Mammary epithelial cell (primary cell): ENCODE measurements at places on chromosomes 2 and 18.

GRCh38 chr2:47033102-47033880, 117.7 kb upstream of the MCFD2 start:
- DNase-seq = no peak

DNA sequence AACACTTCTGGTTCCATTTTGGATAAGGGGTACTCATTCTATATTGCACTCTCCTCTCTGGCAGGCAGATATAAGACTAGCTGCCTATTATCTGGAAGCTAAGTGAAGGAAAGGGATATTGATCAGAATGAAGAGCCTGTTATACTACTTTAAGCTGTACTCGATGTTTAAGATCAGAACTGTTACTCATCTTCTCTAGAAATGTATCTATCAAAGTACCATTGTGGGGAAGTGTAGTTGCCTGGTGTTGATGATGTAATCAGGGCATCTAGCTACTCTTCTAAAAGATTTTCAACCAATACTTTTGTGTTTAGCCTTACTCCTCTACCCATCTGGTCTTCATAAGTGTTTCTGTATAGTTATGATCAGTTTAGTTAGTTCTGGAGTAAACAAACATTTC, 5.8 kb downstream of the CAMKMT start:
- DNase-seq = no peak

DNA sequence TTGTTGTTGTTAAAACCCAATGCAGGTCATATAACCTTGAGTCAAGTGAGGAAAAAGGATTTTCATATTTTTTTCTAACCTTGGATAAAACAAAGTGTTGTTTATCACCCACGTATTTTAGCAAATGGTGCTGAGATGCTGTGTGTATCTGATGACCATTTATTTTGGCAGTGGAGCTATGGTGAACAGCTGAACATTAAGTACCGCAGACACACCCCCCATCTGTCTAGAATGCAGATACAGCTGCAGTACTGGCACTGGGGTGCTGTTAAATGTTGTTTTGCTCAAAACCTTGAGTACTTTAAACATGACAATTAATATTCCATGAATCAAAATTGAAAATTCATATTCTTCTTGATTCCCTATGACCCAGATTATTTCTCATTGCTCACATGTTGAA, 773.3 kb upstream of the SLC39A10 start:
- no peak for DNase-seq

GRCh38 chr2:173388795-173389194, 34.1 kb downstream of the CDCA7 start:
- no peak for DNase-seq

DNA sequence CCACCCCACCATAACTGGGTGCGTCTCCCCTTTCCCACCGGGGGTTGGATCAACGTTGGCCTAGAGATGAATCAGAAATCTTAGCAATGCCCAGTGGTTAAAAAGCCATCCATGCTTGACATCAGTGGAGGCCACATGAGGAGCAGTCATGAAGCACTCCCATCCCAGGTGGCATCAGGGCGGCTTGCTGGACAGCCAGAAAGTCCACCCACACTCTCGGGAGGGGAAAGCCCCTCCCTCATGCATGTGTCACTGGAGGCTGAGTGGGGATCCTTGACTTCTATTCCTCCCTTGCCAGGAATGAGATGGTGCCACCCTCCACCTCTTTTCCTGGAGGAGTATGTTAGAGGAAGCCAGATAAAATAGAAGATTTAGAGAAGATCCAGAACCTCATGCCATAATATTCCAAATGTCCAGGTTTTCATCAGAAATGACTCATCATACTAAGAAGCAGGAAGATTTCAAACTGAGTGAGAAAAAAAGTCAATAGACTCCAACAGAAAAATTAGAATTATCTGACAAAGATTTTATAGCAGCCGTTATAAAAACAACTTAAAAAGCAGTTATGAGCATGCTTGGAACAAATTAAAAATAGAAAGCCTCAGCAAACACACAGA, 507.1 kb upstream of the ID2 start:
- no peak for DNase-seq

DNA sequence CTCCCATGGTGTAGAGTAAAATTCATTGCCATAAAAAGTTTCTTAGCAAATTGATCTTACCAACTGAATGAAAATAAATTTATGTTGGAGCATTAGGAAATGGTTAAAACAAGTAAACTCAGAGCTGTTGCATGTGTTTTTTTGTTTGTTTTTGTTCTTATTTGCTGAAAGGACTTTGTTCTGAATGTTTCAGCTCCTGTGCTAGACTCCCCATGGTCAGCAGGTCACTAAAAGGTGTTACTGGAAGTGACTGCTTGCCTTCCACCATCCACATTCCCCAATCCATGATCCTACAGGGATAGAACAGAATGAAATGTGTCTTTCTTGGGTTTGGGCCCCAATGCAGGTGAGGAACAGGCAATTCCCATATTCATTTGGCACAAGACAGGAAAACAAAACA, 101.8 kb downstream of the ALK start:
- DNase-seq = no peak

- DNase-seq = peak; percentile 37
Observed at GRCh38 chr2:158783923-158784322, 11.2 kb upstream of the DAPL1 start.

- DNase-seq = no peak
Observed at GRCh38 chr2:239354791-239355136, 46.1 kb downstream of the HDAC4 start.

GRCh38 chr2:88657131-88657530, 29.9 kb upstream of the EIF2AK3 start:
- DNase-seq = no peak

- no peak for DNase-seq
Observed at GRCh38 chr2:200738590-200738989, 73.1 kb upstream of the BZW1 start.

DNA sequence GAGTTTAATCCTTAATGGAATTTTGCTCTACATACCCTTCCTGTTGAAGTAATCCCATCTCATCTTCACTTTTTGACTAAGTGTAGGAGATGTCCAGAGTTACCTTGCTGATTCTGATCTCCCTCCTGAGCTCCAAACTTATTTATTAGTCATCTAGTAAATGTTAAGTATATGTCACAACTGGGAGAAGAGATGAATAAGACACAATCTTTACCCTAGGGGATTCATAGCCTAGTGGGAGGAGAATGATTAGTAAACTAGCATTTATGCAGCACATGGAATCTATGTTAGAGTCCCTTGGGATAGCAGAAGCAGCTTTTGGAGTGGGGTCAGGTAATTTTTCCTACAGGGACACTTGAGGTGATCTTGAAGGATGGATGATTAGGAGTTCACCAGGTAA, 20.7 kb downstream of the ACVR2A start:
- peak; percentile 21 for DNase-seq

GRCh38 chr2:221229099-221229498, 343.0 kb downstream of the EPHA4 start:
- DNase-seq = no peak

DNA sequence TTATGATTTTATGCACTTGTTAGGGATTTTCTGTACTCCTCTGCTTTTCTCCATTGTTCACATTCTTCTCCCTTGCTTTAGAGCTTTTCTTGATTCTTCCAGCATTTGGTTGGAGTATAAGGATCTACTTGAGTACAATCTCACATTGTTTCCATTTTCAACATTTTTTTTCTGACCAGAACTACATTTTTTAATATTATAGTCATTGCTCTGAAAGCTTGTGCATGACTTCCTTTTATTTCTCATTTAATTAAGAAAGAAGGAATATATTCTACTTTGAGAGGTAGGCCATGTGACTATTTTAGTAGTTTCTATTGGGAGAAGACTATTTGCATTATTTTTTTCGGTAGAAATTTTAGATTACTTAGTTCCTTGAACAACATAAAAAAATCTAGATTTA, 200.4 kb downstream of the TMEM247 start:
- DNase-seq = no peak

DNA sequence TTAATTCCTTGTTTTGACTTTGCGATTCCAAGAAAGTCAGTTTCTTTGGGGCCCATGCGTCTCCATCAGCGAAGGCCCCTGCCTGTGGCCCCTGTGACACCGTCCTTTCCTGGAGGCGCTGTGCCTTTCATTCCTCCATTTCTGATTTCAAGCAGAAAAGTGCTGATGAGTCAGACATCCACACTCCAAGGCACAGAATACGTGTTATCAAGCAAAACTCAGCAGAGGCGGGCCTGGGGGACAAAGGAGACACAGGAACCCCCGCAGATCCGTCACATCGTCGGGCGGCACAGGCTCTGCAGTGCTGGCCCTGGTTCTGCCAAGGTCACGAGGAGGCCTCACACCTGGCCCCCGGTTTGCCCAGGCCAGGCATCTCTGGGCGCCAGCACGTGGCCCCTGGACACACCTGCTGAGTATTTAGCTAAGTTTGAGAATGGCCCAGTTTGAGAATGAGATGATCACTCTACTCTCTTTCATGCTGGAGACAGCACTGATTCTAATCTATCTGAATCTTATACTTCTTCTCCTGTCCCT, 7.2 kb upstream of the SALL3 start:
- no peak for DNase-seq

- DNase-seq = peak; percentile 77
Observed at GRCh38 chr2:85112906-85113625, 20.1 kb upstream of the TCF7L1 start.

DNA sequence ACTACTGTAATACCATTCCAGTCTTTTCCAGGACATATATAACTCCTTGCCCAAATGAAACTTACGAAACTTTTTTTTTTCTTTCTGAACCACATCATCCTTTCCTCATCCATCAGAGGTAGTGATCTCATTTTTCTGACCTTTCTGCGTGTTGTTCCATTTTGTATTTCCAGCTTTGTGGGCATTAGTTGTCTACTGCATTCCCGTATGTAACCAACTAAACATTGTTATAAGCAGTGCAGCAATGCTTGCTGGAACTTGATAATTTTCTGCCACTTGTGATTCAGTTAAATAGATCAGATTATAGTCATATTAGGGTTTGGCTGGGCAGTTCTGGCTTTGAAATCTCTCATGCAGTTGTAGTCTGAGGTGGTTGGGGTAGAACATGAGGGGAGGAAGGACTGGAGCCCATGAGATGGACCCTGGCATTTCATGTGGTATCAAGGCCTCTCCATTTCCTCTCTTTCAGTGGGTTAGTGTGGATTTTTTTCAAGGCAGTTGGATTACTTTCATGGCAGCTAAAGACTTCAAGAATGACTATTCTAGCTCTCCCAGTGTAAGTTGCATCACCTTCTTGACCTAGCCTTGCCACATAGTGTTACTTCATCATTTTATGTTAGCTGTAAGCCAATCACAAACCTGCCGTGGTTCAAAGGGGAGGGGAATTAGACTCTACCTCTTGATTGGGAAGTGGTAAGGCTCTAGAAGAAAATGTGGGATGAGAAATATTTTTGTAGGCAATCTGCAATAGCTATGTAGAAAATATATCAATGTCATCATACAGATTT, 80.5 kb downstream of the EHBP1 start:
- peak; percentile 24 for DNase-seq

DNA sequence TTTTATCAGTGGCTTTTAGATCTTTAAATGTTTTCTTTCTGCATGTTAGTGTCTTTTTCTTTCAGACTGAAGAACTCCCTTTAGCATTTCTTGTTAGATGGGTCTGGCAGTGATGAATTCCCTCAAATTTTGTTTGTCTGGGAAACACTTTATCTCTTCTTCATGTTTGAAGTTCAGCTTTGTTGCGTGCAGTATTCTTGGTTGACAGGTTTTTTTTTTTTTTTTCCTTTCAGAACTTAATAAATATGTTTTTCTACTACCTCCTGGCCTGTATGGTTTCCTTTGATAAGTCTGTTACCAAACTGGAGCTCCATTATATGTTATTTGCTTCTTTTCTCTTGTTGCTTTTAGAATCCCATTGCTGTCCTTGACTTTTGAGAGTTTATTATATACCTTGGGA, 89.8 kb upstream of the ACKR3 start:
- no peak for DNase-seq

DNA sequence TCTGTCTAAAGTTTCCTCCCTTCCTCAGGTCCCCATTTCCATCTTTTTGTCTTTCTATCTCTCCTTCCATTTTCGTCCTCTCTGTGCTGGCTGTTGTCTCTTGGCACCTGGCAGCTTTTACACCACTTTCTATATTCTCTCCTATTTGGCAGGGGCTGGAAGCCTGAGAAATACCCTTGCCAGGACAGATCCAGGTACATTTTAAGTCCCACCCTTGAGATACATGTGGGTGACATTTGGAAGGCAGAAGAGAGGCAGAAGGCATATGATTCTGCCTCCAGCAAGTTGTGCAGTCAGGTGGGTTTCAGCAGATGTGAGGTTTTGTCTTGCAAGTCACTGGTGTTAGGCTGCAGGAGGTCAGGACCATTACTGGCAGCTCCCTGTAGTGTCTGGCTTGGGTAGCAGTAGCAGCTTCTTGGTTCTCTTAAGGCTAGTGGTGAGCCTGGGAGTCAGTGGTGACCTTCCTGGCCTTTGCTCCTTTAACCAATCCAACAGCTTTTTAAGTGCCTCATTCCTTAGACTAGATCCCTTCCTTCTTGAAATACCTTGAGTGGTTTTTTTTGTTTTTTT, 90.1 kb downstream of the CAPN13 start:
- no peak for DNase-seq

DNA sequence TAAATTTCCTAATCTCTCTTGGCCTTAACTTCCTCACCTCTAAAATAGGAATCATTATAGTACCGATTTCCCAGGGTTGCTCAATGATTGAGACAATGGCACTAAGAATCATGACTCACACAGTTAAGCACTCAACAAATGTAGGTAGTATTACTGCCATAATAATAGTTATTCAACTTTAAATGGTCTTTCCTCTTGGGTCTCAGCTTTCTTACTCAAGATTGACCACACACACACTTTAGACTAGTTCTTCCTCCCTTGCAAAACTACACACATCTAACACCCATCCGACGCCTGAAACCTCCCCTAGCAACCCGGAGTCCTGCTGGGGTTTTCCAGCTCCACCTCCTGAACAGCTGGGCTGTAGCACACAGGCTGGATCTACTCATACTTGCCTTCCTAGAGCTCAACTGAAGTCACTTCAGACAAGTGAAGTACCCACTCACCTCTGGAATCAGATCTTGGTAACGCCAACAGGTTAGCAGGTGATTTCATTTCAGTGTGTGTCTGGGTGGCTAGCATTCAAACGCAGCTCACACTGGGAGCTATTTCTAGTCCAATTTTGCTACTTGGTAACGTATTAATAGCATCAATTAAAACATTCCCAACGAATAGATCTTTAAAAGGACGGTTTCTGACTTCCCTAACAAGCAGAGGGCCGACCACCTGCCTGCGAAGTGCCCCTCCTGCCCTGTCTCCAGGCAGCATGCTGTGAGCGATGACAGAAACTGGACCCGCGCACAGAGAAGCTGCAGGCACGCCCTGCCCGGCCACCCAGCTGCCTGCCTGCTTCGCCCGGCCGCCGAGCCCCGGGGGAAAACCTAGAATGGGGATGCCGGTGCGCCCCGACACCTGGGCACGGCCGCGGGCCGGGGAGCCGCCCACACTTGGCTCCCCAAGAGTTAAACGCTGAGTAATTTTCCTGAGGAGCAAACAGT, 1.1 kb downstream of the UXS1 start:
- DNase-seq = peak; percentile 93
